T-helper 1 cell (primary cell): ENCODE measurements at places on chromosomes 5 and 9.

- DNase-seq, result no peak
Observed at GRCh38 chr5:136890431-136891148, 525.2 kb upstream of the TRPC7 start.

DNA sequence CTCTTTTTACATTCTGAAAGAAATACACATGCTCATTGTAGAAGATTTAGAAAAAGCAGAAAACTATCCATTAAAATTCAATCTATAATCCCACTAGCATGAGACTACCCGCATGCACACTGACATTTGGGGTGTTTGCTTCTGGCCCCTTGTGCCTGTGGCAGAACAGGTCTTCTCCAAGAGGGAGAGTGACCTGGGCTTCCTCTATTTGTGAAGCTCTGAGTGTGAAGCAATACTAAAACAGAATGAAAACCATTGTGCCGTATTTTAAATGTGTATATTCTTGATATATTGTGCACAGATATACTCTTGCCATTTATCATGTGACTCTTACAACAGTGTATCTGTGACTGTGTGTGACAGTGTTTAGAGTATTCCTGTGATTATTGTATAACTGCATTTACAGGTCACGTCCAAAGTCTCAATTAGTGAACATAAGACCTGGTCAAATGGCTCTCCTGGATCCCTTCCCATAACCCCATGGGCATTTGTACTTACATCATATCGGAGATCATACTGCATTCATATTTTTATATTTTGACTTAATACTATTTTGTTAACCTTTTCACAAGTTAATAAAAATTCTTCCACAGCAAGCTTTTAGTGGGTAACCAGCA is 14.7 kb upstream of the CPEB4 start:
- DNase-seq, result no peak

DNA sequence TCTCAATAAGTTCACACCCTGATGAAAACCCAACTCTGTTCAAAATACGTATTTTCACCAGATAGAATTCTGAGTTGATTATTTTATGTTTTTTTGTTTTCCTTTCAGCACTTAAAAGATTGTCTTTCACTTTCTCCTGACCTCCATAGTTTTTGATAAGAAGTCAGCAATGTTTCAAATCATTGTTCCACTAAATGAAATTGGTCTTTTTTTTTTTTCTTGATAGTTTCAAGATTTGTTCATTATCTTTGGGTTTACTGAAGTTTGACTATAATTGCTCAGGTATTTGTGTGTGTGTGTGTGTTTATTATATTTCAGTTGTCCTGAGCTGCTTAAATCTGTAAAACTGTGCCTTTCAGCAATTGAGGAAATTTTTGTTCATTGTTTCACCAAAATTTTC is 498.7 kb downstream of the TLE1 start:
- DNase-seq, result no peak

DNA sequence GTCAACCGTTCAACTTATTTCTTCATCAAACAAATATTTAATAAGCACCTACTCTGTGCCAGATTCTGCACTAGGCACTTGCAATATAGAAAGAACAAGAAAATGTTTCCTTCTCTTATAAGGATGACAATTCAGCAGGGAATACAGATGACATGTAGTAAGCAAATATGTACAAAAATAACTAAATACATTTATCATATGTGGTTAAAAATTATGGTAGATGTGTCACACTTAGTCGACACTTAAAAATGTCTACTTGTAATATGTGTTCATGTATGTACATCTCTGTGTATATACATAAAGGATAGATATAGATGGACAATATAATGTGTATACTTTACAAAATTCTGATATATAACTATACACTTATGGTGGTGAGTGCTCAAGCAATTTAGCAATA is 417.0 kb upstream of the MEF2C start:
- DNase-seq, result no peak

GRCh38 chr9:99169086-99169485 is 52.7 kb downstream of the ALG2 start:
- DNase-seq, result no peak

DNA sequence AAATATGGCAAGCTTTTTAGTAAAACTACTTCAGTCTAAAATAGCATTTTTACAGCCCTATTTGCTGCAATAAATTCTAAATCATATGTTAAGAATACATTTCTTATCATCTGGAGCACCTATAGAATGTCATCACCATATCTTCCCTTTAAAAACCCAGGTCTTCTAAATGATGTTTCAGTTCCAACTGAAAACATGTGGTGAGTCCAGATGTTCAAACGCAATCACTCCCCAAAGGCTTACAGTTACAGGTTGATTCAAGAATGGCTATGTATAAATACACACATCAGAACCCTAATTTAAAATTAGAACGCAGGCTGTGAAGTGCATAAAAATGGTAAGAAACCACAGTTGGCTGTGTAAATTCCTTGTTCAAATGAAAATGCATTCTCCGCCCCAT is 796.3 kb downstream of the MAT2B start:
- no peak for DNase-seq

- DNase-seq, result no peak
Observed at GRCh38 chr5:76104027-76104426, 20.8 kb downstream of the SV2C start.

DNA sequence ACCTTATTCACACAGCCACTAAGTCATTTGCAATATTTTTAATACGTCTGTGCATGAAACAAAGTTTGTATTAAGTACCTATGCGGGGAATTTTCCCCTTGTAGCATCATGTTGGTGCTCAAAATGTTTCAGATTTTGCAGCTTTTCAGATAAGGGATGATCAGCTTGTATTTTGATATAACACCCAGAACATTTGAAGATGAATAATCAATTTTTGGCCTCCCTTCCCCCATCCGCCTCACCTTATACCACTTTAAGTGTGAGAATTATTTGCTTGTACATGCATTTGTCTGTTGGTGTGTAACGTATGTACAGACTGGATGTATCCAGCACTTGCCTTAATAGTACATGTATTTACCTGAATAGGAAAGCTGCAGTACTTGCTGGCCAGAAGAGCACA is 1.7 kb downstream of the JAK2 start:
- no peak for DNase-seq

DNA sequence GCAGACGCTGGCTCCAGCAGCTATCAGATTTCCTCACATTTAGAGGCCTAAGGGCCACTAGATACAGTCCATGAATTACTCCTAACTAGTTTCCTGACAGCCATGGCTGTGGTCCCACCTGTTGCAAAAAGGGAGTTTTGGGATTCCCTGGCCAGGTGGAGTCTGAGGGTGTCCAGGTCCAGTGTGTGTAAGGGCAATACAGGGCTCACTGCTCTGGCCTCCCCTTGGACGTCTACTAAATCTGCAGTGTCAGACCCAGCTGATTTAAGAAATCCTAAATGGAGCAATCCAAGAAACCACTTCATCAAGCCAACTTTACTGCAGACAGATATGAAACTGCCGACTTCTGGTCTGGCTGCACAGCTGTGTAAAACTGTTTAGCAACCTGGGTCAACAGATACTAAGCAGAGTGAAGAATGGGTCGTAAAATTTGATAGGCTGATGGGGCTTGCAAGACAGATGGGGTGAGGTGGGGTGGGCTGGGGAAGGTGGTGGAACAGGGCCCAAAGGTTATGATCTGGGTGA is 116.4 kb downstream of the GADD45G start:
- DNase-seq, result no peak

- no peak for DNase-seq
Observed at GRCh38 chr9:101418518-101419430, 16.8 kb downstream of the ALDOB start.

DNA sequence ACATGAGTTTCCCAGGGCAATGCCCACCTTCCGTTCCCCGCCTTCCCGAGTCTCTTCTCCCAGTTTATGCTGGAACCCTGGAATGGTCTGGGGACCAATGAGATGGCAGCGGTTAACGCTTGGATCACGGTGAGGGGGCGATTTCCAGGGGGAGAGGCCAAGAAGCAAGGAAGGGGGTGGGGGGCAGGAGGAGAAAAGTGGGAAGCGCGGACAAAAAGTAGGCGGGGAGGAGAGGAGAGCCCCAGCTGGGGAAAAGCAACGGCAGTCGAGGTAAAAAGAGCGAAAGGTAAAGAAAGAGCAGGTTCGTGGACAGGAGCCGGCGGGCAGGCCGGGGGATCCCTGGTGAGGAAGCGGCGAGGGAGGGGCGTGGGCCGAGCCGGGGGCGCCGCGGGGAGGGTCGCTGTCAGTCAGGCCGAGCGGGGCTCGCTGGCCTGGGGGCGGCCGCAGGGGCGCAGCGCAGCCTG is 508 bp upstream of the SNCAIP start:
- no peak for DNase-seq

- no peak for DNase-seq
Observed at GRCh38 chr9:4855841-4856240, 63.1 kb downstream of the RCL1 start.
